Astrocyte of the hippocampus (primary cell): ENCODE measurements at places on chromosomes 1 and 21.

DNA sequence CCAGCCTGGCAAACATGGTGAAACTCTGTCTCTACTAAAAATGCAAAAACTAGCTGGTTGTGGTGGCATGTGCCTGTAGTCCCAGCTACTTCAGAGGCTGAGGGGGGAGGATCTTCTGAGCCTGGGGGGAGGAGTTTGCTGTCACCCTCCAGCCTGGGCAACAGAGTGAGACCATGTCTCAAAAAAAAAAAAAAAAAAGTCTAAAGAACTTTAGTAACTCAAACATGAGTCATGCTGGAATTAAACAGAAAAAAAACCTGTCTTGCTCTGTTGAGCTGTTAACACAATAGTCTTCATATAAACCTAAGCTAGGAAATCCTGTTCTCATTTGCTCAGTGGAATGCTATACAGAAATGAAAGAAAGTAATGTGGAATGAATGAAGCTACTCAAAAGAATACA, 16.7 kb upstream of the DISP1 start:
- DNase-seq = peak; percentile 61

GRCh38 chr1:31742462-31743212, 21.5 kb downstream of the ADGRB2 start:
- no peak for DNase-seq

GRCh38 chr21:42474043-42474831, 21.8 kb downstream of the RSPH1 start:
- peak; percentile 53 for DNase-seq

DNA sequence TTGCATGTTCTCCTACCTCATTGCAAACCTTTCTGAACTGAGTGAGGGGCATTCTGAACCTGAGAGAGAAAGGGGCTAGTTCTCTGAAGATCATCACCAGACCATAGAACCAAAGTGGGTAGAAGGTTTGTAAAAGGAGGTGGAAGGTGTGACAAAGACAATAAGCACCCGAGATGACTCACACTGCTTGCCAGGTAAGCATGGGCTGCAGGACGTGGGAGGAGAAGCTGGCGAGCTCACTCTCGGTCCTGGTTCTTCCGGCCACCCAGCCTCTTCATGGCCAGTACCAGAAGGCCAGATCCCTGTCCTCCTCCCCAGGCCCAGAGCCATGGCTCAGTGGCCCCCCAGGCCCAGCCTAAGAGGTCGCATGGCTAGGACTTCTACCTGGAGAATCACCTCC, 128.3 kb downstream of the TMEM53 start:
- DNase-seq = no peak

GRCh38 chr1:86502721-86503405, 34.1 kb downstream of the CLCA1 start:
- peak; percentile 9 for DNase-seq

DNA sequence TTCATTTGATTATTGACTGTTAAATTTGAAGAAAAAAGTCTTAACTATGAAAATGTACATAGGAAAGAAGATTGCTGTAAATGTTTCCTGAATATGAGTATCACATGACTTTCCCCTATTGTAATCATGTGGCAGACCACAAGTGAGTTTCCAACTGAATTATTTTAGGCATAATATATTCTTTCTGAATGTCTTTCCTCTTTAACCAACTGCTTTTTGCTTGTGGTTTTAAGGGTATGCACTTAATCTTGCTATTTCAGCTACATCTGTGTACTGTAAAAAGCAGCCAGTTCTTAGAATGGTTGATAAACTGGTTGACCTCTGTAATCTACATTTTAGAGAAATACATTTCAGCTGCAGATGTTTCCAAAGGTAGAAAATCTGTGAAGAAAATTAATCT, 400.7 kb downstream of the NEGR1 start:
- DNase-seq = peak; percentile 61

DNA sequence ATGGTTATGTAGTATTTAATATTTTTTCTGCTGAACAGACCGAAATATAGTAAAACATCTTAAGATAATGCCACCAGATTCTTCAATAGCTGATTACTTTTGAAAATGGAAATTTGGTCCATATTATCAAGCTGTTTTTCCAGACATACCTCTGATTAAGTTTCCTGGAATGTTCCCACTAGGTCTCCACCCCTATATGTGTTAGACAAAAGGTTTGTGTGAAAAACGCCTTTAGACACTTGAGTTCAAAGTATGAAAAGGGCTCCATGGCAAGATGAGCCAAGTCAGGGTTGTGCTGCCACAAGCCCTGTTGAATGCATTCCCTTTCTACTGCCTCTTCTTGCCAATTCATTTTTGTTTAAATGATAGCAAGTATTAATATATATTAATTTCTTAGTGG, 52.7 kb downstream of the ZBTB17 start:
- peak; percentile 82 for DNase-seq

GRCh38 chr21:15729674-15730483, at the start of gene USP25:
Gene USP25, plus strand, starts transcription at chr21:15729982. Its CDS starts 412 bp downstream, at chr21:15730394.
- DNase-seq = peak; percentile 89

DNA sequence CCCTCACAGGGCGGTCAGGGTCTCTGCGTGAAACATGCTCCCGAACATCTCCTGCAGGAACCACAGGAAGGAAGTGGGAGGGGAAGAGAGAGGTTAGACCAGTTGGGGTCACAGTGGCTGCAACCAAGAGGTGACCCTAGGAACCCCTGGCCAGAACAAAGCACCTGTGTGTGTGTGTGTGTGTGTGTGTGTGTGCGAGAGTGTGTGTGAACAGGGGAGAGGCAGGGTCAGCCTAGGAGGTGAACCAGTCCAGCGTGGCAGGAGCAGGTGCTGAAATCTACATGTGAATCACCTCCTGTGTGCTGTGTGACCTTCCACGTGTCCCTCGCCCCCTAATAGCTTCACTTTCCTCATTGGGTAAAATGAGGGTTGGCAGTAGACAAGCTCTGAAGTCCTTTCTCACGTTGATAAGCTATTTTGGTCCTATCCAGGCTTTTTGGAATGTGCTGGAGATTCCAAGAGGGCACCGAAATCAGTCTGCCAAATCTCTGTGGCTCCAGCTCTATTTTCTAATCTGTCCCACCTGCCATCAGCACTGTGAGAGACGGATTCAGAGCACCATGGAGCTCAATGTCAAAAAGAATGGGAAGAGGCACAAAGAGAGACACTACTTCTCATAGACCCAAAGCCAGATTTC, 27.8 kb downstream of the SLC26A9 start:
- no peak for DNase-seq

DNA sequence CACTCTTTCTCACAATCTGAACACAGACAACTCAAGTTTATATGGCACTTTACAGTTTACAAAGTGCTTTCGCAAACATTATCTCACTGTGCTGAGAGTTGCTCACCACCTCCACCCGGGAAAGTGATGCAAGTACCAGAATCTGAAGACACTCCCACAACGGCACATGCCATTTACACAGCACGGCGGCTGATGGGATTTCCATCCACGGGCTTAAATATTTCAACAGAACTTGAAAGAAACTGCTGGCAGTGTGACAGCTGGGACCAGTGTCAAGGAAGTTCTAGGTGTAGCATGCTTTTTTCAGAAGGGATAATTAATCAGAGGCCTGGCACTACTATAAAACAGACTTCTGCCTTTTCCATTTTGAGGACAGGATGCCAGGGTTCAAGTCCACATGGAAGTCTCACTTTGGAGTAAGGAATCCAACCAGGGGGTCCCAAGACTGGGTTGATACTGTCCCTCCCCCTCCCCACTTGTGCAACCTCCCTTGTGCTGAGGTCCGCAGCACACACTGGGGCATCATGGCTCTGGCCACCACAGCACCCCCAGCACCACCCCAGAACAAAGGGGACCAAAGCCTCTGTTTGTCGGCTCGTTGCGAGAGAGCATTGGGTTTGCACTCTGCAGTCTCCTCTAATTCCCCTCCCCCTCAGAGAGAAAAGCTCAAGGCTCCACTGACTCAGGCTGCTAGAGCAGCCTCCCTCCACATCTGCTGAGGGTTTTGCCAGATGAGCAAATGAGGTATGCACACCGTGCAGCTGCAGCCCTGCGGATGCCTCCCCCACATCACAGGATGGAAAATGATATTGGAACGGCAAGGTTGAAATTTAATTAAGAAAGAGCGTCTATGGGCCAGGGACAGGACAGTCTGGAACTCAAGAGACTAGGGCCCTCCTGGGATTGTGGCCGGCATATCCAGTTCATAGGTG, 154.9 kb downstream of the TGFBR3 start:
- DNase-seq = peak; percentile 48

DNA sequence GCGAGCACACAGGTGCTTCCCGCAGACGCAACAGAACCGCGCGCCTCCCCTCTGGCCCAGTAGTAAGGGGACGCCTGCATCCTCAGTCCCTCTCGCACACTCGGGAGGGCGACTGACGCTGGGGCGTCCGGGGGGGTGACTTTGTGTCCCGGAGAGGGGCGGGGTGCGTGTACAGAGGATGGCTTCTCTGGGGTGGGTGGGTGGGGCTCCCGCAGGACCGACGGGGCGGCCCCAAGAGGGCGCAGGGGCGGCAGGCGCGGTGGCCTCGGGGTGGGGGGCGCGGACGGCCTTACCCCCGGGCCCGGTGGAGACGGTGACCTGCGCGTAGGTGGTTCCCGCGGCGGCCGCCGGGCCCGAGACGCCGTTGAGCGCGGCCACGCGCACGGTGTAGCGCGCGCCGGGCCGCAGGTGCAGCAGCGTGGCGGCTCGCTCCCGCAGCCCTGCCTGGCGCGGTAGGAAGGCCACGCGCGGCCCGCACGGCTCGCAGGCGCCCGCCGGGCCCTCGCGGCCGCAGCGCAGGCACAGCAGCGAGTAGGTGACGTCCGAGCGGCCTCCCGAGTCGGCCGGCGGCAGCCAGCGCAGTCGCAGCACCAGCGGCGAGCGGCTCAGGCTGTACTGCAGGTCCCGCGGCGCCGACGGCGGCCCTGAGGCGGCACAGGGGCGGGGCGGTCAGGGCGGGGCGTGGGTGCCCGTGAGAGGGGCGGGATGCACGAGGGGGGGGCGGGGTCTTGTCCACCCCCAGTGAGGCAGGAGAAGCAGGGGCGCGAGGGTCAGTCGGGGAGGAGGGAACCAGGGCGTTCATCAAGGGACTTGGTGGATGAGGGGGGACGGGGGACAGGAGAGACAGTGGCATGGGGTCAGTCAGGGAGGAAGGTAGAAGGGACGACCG, 12.1 kb downstream of the EPHA10 start:
- peak; percentile 57 for DNase-seq

DNA sequence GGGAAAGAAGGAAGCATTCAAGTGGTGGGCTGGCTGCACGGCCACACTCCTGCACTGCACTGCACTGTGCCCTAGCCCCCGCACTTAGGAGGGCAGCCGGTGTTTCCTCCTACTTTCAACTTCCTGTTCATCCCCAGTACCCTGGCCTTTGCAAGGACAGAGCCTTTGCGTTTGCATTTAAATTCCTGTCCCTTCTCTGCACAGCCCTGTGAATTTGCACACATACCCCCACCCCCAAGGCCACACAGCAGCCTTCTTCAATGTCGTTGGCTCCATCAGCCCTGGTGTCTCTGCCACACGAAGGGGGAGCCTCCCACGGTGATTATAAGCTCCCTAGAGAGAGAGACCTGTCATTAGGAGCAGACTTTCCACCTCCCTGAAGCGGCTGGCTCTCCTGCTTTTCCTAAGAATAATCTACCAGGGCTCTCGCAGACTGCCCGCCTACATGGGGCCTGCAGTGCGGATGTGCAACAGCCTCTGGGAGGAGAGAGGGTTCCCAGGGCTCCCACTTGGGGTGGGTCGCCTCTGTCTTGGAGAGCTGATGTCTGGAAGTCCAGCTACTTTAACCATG, 13.2 kb upstream of the SLC45A3 start:
- no peak for DNase-seq

DNA sequence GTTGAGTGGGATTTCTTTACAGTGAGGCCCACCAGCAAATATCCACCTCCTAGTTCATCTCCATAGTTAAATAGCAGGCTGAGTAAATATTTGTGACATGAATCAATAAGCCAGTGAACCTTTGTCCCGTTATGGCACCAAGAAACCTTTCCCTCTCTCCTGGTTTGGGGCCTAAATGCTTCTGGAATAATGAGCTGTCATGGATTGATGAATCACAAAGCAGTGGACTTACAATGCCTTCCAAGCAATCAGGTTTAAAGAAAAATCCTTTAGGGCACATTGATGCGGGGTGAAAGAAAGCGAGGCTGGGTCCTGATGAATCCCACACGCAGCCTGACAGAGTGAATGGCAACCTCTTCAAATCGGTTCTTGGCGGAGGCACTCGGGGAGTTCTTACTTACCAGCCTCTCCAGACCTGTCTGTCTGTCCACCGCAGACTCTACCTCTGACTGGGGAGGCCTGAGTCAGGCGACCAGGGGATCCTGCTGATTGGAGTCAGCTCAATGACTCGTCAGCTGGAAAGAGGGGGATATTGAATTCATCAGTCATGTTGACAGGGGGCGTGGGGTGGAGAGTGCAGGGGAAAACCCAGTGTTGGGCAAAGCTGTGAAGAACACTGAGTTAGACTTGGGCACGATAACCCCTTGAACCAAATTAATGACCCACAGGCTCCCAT, 247.3 kb downstream of the PLPP3 start:
- peak; percentile 75 for DNase-seq

DNA sequence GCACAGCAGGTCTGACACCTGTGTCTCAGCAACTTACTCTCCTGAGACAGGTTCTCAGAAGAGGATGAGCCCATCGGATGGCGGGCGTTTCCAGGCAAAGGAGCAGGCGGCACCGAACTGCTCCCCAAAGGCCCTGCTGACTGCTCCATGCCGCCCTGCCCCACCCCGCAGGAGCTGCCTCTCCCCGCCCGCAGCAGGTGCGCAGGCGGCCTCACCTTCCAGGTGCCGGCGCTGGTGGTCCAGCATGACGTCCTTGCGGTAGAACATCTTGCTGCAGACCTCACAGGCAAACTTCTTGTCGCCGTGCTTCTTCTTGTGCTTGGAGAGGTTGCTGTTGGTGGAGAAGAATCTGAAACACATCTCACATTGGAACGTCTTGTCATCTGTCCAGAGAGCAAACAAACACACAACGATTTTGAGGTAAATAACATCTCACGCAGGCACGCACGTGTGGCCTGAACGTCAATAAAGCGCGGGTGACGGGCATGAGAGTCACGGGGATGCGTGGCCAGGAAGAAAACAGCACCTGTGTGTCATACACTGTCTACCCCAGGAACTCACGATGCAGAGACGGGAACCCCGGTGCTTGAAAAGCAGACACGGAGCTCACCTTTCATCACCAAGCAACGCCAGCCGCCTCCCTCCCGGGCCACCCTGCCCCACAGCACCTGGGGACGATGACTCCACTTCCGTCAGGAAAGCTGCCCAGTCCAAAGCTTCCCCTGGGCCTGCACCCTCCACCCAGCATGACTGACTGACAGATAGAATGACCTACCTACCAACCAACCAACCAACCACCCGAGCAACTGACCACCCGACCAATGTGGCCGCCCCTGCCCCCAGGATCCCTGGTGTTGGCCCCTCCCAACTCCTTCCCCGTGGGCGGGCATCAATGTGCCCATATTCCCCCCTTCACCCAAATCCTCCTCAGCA, 50.9 kb downstream of the PRDM15 start:
- DNase-seq = no peak

DNA sequence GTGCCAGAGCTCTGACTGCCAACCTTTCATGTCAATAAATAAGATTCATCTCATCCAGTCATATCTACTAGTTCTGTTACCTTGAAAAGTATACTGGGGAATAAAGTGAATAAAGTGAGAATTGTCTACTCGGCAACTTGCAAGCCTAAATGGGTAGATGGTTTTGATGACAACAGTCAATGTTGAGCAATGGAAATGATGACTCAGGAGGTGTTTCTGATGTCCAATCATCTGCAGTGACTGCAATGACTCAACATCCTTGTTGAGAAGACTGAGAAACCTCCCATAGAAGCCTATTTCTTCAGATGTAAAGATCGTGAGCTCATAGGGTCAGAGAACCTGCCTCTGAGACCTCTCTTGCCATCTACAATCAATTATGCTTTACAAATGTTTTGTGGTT, 276.4 kb downstream of the SPATA17 start:
- DNase-seq = no peak

GRCh38 chr1:72060466-72061245, 221.7 kb downstream of the NEGR1 start:
- no peak for DNase-seq
